ENCODE measurements at places on chromosomes 4 and X.

- no peak for DNase-seq
Measured at GRCh38 chr4:89788206-89789072, 48.5 kb downstream of the SNCA start.

DNA sequence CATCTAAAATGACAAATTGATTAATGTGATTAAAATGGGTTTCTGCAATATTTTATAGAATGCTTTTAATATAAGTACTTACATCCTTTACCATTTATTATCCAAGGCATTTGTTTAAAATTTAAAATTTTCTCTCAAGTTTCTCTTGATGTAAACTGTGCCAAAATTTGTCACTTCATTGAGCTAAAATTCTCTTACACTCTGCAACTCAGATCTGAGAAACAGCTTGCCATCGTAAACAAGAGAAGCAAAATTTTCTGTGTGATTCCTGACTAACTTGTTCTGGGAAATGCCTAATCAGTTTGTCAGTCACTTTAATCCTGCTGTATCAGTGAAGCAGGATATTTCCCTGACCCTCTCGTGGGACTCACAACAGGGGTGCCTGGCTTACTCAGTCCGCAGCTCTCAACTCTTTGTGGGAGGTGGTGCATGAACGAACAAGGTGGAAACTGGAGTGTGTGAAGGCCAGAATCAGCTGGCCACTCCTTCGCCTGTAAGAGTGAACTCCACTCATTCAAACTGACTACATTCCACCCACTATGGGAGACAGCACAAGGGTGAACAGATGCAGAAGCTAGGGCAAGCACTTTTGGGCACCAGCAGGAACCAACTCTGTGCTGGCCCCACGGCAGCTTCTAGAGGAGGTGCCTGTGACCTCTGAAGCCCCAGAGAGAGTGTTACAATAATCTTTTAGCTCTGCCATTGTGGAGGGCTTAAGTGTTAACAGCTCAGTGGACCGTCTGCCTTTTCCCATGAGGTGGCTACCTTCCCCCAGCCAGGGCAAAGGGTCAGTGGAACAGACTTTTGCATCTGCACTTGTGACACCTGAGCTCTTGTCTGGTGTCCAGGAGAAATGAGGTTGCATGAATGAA, 349.4 kb downstream of the FAT4 start:
- DNase-seq, result no peak

DNA sequence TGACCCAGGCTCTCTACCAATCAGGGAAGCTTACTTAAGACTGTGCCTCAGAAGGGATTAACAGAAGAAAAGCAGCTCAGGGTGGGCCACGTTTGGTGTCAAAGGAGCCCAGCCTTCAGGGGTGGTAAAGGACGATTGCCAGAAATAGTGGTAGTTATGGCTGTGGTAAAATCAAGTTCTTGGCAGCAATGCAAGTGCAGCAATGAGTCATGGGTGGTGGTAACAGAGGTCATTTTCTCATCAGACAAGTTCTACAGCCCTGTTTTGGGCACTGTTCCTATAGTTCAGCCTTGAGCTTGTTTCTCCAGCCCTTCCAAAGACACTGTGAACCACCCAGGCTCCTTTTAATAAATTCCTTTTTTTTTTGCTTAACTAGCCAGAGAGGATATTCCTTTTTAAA, 120.3 kb downstream of the EFHC2 start:
- DNase-seq, result no peak

GRCh38 chr4:121913667-121914066, 38.2 kb downstream of the TRPC3 start:
- DNase-seq, result no peak

- DNase-seq, result no peak
Measured at GRCh38 chr4:53371843-53372521, 5.5 kb upstream of the FIP1L1 start.

DNA sequence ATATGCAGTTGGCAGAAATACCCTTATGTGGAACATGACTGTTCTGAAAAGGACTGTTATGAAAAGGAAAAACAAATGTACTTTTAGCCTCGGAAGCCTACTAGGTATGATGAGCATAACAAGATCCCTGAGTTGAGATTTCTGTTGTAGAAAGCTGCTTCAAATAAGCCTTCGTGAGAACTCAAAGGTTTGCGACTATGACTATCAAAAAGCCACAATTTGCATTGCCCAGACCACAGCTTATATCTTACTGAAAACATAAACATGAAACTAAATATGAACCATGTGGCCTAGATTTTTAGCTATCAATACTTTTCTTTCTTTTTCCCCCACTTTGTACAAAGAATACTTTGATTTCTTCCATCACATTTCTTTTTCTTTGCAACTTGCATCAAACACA, 398.2 kb upstream of the LCORL start:
- DNase-seq, result no peak

GRCh38 chr4:47465004-47465403, 1.5 kb upstream of the COMMD8 start:
- DNase-seq, result no peak

DNA sequence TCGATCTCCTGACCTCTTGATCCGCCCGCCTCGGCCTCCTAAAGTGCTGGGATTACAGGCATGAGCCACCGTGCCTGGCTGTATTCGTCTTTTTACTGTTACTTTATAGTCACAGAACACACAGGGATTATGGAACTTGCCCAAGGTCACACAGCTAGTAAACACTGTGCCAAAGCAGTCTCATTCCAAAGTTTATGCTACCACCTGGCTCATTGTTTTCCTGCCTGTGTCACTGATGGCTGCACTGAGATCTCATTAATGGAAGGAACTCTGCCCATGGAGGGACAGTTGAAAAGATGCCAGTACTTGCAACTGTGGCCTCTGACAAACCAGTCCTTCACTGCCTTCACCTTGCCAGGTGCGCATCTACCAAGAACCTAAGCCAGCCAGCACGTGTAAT, 517.7 kb downstream of the BCOR start:
- DNase-seq, result no peak

DNA sequence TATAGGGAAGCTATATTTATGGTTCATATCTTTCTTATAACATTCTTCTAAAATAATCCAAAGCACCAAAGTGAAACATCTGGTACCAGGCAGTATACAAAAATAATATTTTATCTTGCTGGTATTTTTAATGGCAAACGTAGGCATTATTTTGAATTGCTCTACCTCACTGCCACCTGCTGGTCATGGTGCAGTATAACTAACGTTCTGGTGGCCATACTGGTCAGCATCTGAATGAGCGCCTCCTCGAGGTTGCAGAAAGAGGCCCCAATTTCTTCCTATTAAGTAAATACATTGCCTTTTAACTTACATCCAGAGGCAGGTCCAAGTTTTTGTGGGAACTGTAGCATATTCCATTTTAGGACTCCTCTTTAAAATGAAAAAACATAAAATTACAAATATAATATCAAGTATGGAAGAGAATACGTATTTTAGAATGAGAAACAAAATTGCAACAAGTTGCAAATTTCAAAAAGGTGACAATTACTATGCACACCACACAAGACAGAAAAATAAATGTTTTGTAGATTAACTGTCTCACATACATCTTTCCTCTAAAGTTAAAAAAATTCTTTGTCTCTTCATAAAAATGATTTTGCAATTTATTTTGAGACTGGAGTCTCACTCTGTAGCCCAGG, 22.9 kb upstream of the CWH43 start:
- peak; percentile 80 for DNase-seq

DNA sequence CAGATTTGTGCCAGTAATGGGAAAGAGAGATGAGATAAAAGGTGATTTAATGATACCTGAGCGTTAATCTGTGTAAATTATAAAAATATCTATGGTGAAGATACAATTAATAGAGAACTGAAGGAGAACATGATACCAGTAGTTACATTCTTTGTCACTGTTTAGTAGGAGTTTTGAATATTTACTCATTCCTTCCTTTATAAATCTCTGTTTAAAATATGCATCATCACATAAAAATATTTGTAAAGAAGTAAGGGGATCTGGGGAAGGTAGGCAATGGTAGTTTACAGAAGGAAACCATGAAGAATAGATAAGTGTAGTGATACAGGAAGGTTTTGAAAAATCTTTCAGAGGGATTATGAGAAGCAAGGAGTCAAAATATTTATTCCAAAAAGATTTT, 190.6 kb upstream of the PCDH18 start:
- DNase-seq, result no peak

DNA sequence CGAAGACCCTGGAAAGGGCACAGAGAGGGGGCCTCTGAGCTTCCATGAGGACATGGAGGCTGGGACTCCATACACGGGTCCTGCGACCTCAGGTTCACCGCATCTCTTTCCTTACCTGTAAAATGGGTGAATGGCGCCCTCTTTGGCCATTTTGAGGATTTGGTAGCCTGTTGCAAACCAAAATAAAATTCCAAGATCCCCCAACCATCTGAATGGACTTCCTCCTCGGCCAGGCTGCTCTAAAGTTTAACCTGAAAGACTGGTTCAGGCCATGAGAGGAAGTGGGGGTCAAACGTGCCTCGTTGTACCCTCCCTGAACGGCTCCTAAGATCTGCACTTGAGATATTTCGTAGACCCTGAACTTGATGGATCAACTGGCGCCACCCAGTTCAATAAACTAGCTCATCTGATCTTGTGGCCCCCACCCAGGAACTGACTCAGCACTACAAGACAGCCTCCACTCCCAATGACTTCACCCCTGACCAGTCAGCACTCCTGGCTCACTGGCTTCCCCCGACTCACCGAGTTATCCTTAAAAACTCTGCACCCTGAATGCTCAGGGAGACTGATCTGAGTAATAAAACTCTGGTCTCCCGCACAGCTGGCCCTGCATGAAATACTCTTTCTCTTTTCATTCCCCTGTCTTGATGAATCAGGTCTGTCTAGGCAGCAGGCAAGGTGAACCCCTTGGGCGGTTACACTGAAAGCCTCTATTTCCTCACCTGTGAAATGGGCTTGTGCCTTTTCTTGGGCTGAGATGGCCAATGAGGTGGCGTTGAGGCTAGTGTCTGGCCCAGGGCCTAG, 32.9 kb upstream of the GPR78 start:
- peak; percentile 19 for DNase-seq

DNA sequence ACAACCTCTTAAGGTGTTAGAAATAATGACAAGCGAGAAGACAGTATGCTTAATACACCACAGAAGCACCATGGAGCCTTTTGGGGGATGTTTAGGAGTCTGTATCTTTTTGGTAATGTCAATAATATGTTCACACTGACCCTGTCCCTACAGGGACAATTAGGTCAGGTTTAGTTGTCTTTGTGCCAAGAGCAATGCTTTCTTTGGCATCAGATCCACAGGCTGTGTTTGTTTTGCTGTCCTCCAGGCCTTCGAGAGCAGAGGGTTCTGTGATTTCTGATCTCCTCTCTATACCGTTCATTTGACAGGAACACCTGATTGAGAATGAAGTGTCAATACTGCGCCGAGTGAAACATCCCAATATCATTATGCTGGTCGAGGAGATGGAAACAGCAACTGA, 153.8 kb downstream of the DCLK2 start:
- no peak for DNase-seq

DNA sequence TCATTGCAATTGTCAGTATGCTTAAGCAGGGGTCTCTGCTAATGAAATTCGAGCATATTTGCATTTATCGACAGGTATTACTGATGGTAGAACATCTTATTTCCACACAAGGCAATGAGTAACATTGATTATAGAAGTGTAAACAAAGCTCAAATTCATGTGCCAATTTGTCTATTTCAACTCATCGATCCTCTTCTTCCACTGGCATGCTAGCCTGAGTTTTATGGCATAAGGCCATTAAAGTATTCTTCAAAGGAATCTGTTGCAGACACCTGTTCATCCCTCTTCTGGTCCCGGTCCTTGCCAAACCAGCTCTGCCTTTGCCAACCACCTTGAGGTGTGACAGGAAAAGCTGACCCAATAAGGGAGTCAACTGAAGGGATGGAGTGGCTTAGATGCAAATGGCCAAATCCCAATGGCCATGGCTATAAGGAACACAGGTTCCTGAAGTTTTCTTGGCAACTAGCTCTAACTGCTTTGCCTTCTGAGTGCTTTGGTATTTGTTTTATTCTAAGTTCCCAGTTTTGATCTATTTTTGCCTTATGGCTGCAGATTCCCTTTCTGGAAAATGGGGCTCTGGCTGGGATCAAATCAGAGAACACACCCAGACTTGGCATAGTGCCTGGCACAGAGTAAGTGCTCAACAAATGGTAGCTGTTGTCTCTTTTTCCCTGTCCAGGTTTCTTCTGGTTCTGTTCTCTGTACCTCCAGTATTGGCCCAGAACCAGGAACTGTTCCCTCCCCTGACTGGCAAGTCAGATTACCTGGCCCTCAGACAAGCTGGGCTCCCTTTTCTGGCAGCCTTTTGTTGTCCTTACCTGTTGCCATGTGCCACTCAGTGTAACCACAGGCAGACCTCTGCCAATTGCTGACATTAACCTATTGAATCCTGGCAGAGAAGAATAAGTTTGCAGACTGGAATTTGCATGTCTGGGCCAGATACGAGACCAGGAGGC, 63.1 kb downstream of the RTL9 start:
- DNase-seq, result no peak

- no peak for DNase-seq
Measured at GRCh38 chr4:88812420-88812819, 114.8 kb upstream of the NAP1L5 start.

DNA sequence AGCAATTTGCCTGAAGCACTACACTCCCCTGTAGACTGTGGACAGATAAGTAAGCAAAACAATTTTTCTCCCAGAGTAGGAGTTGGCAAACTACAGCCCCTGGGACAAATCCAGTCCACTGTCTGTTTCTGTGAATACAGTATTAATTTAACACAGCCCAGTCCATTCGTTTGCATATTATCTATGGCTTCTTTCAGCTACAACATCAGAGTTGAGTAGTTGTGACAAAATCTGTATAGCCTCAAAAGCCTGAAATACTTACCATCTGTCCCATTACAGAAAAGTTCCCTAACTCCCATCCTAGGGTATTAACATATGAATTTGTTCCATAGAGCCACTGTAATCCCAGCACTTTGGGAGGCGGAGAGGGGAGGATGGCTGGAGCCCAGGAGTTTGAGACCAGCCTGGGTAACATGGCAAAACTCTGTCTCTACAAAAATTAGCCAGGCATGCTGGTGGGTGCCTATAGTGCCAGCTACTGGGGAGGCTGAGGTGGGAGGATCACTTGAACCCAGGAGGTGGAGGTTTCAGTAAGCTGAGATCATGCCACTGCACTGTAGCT, 53.0 kb downstream of the AMELX start:
- no peak for DNase-seq
